ENCODE measurements at places on chromosomes 6 and 20.

GRCh38 chr6:137136065-137136464 is 37.4 kb downstream of the IL22RA2 start:
- peak; percentile 53 for DNase-seq

- no peak for DNase-seq
Measured at GRCh38 chr6:119760046-119760445, 410.5 kb upstream of the MAN1A1 start.

DNA sequence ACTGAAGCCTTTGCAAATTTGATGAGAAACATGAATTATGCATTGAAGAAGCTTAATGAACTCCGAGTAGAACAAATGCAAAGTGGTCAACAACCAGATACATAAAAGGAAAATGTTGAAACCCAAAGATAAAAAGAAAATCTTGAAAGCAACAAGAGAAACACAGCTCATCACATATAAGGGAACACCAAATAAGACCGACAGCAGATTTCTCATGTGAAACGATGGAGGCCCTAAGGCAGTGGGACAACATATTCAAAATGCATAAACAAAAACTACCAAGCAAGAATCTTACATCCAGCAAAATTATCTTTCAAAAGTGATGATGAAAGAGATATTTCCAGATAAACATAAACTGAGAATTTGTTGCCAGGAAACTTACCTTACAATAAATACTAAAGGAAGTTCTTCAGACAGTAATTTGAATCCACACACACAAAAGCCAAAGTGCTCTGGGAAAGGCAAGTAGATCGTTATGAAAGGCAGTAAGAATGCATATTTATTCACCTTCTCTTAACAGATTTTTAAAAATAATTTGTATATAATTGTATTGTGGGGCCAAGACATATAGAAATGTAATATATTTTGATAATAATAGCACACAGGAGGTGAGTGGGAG is 22.5 kb downstream of the SLC52A3 start:
- DNase-seq, result peak; percentile 8

- DNase-seq, result peak; percentile 14
Measured at GRCh38 chr6:134938896-134939295, 11.0 kb downstream of the ALDH8A1 start.

GRCh38 chr6:16129623-16130401 is 926 bp downstream of the MYLIP start:
- DNase-seq, result peak; percentile 24

- no peak for DNase-seq
Measured at GRCh38 chr6:48568856-48569255, 457.9 kb upstream of the PTCHD4 start.

- no peak for DNase-seq
Measured at GRCh38 chr6:35809809-35810208, 4.7 kb downstream of the LHFPL5 start.

DNA sequence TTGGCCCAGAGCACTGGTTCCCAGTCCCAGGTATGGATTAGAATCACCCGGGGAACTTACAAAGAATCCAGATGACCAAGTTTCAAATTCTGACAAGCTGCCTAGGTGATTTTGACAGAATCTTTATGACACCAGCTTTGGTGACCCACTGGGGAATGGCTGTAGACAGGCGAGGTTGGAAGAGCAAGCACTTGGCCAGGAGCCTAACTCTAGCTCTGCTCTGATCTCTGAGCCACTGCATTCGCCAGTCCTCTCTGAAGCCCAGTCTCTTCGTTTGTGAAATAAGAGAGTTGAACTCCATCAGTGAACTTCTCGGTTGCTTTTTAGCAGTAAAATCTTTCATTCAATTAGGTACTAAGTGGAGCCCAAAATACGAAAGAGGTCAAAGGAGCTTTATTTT is 161.2 kb downstream of the VEGFA start:
- DNase-seq, result no peak

GRCh38 chr6:148874698-148875293 is 128.0 kb downstream of the UST start:
- DNase-seq, result peak; percentile 50

- DNase-seq, result peak; percentile 75
Measured at GRCh38 chr6:129498950-129499842, 210.8 kb downstream of the ARHGAP18 start.

DNA sequence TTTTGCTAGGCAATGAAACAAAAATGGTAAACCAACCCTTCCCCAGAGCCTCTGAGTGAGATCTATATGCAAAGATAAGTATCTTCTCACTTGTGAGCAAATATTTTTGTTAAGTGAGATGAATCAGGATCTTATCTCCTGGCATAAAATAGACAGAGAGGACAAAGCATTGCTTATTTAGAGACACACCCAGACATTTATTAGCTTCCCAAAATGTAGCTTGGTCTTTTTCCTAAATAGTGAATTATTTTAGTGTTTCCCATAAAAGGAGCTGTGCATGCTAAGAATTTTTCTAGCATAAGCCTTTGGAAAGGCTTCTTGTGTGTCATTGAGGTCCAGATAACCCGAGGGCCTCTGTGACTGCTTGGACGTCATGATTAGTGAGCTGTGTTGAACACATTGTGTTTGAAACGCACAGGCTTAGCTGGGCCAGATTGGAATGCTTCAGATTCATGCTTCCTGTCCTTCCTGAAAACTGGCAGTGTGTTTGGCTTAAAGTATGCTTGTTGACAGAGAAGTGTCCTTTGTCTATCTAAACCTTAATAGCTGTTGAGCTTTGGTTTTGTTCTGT is 16.5 kb downstream of the MTHFD1L start:
- peak; percentile 100 for DNase-seq

DNA sequence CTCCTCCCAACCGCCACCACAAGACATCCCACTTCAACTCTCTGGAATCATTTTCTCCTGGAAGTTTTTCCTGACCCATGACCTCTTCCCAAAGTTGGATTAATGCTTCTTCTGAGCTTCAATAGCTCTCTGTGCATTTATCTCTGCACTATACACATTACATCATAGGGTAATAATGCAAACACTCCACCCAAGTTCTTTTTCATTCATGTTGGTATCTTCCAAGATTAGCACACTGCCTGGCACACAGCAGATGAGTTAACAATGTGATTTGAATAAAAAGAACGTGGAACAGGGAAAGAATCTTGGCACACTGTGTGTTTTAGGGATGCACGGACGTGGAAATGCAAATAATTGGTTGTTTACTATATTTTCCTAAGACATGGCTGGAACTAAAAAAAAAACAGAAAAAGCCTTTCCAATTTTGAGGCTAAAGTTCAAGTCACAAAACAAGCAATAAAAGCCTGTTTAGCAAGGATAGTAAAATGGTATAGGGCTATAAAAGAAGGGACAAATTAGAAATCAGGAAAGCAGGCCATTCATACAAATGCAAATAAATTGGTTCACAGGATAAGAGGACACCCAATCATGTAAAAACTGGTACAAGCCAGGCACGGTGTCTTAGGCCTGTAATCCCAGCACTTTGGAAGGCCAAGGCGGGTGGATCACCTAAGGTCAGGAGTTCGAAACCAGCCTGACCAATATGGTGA is 1.6 kb upstream of the FAM135A start:
- no peak for DNase-seq

DNA sequence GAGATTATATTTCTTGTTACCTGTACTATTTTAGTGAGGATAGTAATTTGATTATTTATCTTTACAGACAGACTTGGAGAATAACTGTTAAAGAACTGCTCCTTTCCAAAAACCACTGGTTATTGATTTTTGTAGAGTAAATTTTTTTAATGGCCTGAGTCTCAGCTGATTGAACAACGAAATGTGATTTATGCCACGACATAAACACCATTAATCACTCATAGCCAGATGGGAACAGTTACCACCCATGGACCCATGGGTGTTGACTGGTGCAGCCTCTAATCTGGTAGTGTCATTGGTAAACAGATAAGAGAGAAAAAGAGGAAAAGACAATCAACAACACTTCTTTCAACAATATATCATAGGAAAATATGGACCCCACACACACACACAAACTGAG is 101.4 kb upstream of the BEND6 start:
- no peak for DNase-seq

DNA sequence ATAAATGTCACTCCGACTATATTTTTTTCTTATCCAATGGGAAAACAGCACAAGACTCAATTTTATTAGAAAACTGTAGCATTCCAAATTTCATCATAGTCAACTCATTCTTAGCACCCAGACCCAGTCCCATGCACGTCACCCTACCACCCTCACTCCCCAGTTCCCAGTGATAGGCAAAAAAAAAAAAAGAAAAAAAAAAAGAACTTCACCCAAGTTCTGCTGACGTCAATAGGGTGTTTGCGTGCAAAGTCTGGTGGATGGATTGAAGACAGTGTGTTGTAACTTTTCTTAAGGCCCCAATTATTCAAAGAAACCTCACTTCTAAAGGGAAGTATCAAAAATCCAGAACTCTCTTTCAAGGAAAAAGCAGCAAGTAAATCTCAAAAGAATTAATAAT is 213.9 kb upstream of the PRDM1 start:
- no peak for DNase-seq

DNA sequence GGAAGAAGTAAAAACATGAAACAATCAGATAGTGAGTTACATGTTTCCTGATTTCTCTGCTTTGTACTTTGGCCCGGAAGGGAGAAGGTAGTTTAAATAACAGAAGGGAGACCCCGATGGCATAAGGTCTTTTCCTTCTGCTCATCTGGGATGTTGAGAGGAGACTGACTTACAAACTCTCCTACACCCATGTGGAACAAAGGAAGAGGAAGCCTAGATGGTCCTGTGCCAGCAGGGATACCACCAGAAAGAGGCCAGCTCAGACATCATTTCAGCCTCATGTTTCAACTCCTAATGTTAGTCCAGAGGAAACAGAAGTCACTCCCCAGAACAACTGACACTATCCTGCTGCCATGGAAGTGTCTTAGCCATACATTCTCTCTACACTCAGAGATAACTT is 250.7 kb upstream of the NOX3 start:
- DNase-seq, result peak; percentile 24

GRCh38 chr6:94367316-94367715 is 948.0 kb upstream of the EPHA7 start:
- no peak for DNase-seq

- DNase-seq, result peak; percentile 58
Measured at GRCh38 chr20:53899351-53900167, 170.8 kb downstream of the BCAS1 start.

GRCh38 chr20:3374296-3374695 is 33.2 kb downstream of the DNAAF9 start:
- DNase-seq, result peak; percentile 25

Measured in fibroblast of pulmonary artery (primary cell).